ENCODE measurements at places on chromosomes 1 and 21.

- DNase-seq, result no peak
Observed at GRCh38 chr1:223824712-223825111, 21.0 kb downstream of the TP53BP2 start.

DNA sequence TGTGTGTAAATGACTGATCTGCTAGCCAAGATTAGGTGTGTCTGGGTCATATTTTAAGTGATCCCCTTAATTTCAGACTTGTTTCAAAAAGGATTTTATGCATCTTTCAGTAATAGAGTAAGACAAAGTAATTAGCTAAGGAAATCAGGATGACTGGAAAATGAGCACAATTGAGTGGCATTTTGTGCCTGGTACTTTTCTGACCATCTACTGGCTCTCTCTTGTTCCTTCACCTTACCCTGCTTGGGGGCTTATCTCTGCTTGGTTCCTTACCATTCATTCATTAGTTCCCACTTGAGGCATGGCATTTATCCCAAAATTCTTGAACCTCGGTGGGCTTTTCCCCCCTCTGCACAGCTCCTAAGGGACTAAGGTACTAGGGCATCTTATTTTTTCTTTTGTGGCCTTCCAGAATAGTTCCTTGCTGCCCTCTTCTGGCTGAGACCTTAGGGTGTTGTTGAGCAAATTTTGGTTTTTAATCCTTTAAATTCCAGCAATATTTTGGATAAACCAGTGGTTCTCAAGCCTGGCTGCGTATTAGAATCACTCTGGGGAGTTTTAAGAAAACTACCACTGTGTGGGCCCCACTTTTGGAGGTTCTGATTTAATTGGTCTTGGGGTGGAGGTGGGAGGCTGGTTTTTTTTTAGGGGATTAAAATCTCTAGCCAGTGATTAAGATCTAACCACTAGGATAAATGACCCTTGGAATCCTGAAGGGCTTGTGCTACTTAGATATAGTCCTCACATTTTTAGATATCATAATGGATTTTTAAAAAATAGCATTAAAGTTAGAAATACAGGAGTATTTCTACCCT is 50.8 kb downstream of the HS2ST1 start:
- DNase-seq, result no peak

- no peak for DNase-seq
Observed at GRCh38 chr1:75785320-75785982, 605 bp upstream of the RABGGTB start.

- DNase-seq, result no peak
Observed at GRCh38 chr1:179058487-179059483, 23.1 kb upstream of the TOR3A start.

- no peak for DNase-seq
Observed at GRCh38 chr1:33295023-33295422, 25.9 kb downstream of the A3GALT2 start.

- no peak for DNase-seq
Observed at GRCh38 chr1:36446271-36446670, 4.0 kb downstream of the OSCP1 start.

DNA sequence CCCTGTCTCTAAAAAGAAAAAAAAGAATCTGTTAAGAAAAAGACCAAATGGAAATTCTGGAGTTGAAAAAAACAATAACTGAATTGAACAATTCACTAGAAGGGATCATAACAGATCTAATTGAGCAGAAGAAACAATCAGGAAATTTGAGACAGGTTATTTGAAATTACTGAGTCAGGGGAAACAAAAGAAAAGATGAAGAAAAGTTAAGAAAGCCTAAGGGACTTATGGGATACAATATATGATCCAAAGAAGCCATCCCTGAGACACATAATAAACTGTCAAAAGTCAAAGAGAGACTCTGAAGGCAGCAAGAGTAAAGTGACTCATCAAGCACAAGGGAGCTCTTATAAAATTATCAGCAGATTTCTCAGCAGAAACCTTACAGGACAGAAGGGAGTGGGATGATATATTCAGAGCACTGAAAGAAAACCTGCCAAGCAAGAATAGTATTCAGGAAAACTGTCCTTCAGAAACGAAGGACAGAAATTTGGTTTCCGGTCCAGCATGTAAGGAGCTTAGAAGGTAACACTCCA is 44.5 kb downstream of the SLC2A1 start:
- no peak for DNase-seq

GRCh38 chr1:228849011-228849541 is 113.8 kb downstream of the RHOU start:
- no peak for DNase-seq

DNA sequence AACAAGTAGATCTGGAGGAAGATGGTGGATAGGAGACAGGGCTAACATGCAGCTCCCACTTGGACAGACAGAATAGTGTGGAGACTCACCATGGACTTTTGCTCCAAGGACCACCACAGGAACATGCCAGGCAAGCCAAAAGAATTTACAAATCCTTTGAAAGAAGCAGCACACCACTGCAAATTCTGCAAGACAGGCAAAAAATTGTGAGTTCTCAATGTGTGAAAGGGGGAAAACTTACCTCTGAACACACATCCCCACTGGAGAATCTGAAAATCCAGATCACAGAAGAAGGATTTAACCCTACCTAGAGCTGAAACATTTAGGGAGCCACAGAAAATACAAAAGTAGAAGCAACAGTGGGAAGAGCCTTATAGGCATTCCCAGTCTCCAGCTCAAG is 23.0 kb downstream of the ARV1 start:
- no peak for DNase-seq

- no peak for DNase-seq
Observed at GRCh38 chr1:222168621-222169020, 379.3 kb downstream of the HHIPL2 start.

- DNase-seq, result peak; percentile 50
Observed at GRCh38 chr1:1068517-1069055, 5.5 kb downstream of the RNF223 start.

DNA sequence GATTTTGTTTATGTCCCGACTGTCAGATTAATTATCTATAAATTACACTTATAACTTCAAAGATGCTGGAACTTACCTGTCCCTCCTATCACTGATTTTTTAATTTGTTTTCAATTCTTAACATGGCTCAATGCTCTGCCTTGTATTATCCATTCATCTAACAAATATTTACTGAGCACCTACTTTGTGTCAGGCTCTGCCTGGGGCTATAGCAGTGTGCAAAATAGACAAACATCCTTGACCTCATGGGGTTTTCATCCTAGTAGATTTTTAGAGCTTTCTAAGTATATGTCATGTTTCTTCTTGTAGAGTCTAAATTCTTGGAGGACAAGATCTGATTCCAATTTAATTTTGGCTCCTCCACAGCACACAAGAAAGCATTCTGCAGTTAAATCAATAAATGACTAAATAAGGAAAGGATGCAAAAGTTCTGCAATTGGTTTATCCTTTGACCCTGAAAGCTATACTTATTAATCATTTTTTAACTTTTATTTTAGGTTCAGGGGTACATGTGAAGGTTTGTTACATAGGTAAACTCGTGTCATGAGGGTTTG is 10.8 kb upstream of the SMYD2 start:
- DNase-seq, result no peak

- DNase-seq, result no peak
Observed at GRCh38 chr1:171793636-171794035, 12.2 kb downstream of the METTL13 start.

DNA sequence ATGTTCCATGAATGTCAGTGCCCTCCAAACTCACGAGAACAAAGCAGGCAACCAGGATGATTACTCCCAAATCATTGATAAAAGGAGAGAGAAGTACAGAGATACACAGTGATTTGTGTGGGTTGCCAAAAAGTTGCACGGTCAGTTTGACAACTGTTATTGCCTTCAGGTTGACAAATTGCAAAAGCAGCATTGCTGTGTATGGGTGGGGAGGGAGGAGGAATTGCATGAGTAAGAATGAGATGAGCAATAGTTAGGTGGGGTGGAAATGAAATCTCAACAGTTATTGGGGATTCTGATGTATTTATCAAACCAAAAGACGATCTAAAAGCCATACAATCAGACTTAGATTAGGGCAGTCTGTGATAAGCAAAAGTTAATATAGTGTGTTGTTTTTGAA is 93.7 kb downstream of the NTMT2 start:
- no peak for DNase-seq

- DNase-seq, result no peak
Observed at GRCh38 chr1:156390469-156391365, 21.7 kb downstream of the RHBG start.

DNA sequence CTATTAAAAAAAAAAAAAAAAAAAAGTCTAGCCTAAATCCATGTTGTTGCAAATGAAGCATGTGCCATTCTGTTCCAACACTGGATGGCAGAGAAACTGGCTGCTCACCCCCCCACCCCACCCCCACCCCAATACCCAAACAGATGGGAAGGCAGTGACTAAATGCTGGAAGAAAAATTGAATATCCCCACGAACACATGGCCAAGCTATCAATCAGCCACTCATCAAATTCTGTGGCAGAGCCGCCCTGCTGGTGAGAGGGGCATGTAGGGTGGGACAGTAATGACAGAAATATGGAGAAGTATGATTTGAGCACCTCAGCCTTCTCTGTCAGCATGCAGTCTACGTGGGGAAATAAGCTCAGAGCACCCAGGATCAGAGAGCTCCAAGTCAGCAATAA is 34.1 kb downstream of the OPTC start:
- no peak for DNase-seq

- DNase-seq, result no peak
Observed at GRCh38 chr21:44929242-44929798, 8.6 kb upstream of the ITGB2 start.

- DNase-seq, result no peak
Observed at GRCh38 chr1:61839679-61840078, 97.4 kb downstream of the PATJ start.

GRCh38 chr1:40384413-40384762 is 10.9 kb downstream of the SMAP2 start:
- no peak for DNase-seq

- no peak for DNase-seq
Observed at GRCh38 chr1:39453603-39454002, 37.8 kb upstream of the BMP8A start.

DNA sequence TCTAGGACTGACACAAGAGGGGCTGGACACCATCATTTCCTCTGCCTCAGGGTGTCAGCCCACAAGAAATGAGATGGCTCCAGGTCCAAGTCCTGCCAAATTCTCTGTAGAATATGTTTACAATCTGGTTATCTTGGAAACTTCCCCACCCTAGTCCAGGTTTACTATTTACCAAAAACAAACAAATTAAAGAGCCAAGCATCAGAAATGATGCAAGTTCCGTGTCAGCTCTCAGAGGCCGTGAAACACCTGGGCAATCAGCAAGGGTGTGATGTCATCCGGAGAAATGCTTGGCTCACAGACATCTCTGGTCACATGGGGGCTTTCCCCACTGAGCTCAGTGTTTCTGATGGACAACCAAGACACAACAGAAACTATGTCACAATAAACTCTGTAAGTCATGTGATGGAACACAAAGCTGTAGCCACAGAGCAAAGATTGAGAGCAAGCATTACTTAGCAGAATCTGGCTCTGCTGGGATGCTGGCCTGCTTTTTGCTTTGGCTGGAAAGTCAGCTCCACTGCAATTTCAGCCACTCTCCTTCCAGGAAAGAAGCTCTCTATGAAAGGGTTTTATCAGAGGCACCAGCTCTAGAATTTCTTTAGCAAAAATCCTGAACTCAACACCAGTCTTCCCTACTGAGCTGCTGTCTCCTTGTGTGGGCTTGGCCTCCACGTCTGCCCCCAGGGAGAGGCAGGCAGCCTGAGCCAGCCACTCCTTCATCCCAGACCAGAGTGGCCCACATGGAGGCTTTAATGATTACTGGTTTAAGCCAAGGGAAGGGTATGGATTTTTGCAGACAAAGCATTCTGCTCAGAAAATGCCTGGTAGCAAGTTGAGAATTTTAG is 55.9 kb downstream of the NENF start:
- DNase-seq, result no peak

DNA sequence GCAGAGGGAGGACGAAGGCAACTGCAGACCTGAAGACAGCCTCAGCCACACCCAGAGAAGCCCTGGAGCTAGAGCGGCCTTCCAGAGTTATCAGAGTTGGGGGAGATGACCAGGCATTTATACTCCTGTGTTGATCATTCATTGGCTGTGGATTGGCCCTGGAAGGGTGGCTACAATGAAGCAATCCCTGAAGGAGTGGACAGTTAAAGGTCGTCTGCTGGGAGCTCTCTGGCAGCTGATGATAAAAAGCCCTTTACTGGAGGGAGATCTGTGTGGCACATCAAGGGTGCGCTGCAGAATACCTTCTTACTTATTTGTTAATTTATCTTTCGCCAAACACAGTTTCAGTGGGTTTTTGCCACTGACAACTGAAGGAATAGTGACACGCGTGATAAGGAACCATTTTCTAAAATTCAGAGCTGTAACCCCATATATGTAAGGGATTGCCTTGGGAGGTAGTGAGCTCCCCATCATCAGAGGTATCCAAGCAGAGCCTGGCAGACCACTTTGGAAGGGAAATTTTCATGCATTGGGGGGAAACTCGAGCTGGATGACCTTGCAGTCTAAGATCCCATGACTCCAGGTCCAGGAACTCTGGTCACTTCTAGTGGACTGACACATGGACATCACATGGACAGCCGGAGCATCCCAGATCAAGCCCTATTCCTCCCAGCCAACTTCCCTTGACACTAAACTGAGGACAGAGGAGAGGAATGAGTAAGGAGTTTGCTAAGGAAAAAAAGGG is 126.4 kb upstream of the GADD45A start:
- DNase-seq, result no peak

- no peak for DNase-seq
Observed at GRCh38 chr1:219039017-219039681, 134.5 kb upstream of the LYPLAL1 start.

GRCh38 chr1:17213148-17213781 is 8.3 kb downstream of the PADI1 start:
- DNase-seq, result no peak

DNA sequence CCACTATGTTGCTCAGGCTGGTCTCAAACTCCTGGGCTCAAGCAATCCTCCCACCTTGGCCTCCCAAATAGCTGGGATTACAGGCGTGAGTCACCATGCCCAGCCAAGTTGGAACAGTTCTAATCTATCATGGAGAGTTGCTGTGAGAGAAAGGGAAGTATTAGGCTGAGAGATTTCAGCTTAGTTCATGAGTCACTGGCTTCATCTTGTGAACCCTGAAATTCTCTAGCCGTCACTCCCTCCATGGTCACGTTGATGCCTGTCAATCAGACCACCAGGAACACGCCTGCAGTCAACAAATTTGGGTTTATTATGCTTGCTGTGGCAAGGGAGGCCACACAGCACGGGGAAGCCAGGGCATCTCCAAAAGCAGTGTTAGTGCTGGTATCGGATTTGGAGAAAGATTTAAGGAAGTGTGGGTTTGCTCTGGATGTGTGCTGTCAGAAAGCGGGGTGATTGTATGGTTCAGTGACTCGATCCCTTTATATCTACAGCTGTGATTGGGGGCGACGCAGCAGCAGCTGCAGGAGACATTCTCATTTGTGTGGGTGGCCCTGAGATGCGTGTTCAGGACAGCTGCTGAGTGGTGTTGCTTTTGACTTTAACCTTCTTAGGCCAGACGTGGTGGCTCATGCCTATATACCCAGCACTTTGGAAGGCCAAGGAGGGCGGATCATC is 18.7 kb downstream of the UQCRHL start:
- DNase-seq, result no peak
